Stimulated activated naive CD8-positive, alpha-beta T cell treated with anti-CD3 and anti-CD28 coated beads, Interleukin-15, amount 100 ng/mL, for 72 hours (primary cell): ENCODE measurements at places on chromosomes 7 and 10.

GRCh38 chr10:71082960-71083715 lies 129.2 kb upstream of the UNC5B start:
- no peak for DNase-seq

GRCh38 chr10:30765616-30766015 lies 136.1 kb upstream of the LYZL2 start:
- DNase-seq, result no peak

DNA sequence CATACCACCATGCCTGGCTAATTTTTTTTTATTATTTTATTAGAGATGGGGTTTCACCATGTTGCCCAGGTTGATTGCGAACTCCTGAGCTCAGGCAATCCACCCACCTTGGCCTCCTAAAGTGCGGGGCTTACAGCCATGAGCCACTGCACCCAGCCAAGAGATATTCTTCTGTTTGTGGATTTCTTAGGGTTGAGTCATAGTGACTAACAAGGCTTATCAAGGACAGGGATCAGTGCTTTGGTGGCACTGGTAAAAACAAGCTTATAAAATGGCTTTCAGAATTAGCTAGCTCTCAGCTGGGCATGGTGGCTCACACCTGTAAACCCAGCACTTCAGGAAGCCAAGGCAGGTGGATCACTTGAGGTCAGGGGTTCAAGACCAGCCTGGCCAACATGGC lies 122.4 kb downstream of the ZNF248 start:
- DNase-seq, result no peak

- peak; percentile 56 for DNase-seq
These were observed 1.2 kb downstream of the CYREN start for GRCh38 chr7:135169141-135169963.

GRCh38 chr10:1545524-1545923 lies 191.8 kb downstream of the ADARB2 start:
- no peak for DNase-seq

- no peak for DNase-seq
These were observed 46.3 kb downstream of the PHYHIPL start for GRCh38 chr10:59222788-59223187.

DNA sequence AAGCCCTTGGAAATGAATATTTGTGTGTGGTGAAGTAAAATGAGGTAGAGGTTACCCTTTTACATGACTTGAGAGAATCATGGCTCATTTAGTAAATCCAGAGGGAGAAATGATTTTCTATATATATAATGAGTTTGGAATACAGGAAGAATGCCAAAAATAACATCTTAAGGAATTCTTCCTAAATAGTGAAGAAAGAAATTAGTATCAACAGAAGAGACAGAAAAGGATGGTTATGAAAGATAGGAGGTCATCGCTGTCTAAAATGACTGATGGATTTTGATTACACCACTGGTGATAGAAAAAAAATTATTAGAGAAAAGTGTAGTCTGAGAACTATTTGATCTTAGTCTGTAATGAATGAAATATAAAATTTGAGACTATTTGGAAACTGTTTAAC lies 283.0 kb downstream of the ADK start:
- no peak for DNase-seq

GRCh38 chr10:118534136-118534535 lies 61.3 kb downstream of the PRLHR start:
- DNase-seq, result no peak

DNA sequence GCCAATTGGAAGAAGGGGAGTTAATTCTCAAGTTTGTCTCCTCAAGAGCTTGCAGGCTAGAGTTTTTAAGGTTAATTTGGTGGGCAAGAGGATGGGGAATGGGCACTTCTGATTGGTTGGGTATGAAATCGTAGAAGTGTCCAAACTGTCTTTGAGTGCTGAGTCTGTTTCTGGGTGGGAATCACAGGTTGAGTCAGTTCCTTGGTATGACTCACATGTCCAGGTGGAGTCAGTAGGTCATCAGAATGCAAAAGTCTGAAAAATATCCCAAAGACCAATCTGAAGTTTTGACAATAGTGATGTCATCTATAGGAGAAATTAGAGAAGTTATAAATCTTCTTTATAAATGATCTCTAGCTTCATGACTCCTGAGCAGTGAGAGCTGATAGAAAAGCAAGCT lies 1252.2 kb downstream of the REEP3 start:
- DNase-seq, result no peak

- no peak for DNase-seq
These were observed 38.3 kb downstream of the CAMK1D start for GRCh38 chr10:12387561-12388210.

DNA sequence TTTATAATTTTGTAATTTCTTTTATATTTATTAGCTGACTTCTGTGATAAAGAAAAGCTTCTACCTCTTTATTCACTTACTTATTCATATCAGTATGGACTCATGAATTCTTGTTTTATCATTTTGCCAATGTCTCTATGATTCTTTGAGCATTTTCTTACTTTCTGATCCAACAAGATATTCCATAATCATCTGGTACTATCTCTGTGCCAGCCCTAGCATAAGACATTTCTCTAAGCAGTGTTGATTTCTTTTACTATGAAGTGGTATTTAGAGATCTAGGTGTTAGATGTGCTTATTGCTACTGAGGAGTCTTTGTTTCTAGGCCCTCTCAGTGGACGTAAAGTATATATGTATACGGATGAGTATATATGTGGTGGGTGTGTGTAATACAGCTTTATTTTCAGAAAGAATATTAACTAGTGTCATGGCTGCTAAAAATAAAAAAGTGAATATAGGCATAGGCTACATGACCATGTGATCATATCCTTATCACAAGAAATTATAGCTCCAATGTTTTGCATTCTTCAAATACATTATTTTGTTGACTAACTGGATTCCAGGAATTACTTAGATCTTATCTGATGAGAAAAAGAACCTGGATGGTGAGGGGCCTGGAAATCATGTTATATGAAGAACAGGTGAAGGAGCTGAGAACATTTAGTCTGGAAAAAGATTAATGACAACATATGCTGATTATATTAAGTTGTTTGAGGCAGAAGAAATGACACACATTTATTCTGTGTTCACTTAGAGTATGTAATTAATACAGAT lies 13.1 kb downstream of the PHTF2 start:
- no peak for DNase-seq

- DNase-seq, result no peak
These were observed 61.0 kb downstream of the ARHGAP12 start for GRCh38 chr10:31867646-31868045.

DNA sequence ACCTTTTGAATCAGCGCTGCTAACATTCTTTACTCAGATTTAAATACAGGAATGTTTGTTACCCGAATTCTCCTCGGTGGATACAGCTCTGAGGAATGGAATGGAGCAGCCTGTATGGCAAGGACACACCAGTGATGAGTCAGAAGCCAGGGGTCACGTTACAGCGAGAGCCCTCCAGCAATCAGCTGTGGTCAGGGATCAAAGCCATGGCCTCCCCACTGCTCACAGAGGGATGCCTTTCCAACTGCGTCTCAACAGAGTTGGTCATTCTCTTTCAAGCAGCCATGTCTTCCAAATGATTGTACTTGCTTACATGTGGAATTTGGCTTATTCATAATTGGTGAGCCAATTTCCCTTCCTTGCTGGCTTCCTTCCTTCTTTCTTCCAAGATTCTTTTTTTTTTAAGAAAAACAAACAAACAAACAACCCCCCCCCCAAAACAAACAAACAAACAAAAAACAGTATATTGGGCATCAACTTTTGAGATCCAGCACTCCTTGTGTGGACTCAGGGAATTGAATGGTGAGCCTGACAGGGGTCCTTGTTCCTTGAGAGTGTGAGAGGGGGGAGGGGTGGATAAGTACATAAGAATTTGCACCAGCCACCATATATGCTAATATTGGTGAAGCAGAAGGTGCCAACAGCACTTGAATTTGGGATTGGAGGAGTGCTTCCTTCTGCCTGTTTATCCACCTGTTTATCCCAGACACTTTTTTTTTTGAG lies 100.2 kb downstream of the ATXN7L1 start:
- no peak for DNase-seq

GRCh38 chr10:132974886-132975830 lies 32.8 kb upstream of the CFAP46 start:
- no peak for DNase-seq

DNA sequence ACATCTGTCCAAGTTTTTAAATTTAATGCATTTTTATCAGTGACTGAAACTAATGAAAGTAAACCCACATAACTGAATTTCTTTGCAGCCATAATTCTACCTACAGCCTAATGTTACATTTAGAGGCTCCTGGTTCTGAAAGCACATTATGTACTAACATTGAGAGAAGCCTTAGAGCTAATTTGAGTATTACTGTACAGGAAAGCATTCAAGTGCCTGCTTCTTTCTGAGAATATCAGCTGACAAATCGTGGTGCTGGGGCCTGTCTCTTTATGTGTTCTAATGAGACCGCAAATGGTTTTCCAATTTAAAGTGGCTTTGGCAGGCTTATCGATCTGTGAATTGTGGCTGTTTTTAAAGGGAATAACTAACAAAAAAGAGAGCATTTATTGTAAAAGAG lies 32.3 kb upstream of the DGKB start:
- no peak for DNase-seq

GRCh38 chr7:130363026-130363847 lies 17.1 kb upstream of the CPA1 start:
- no peak for DNase-seq

GRCh38 chr10:28411648-28412047 lies 108.8 kb upstream of the MPP7 start:
- peak; percentile 10 for DNase-seq

DNA sequence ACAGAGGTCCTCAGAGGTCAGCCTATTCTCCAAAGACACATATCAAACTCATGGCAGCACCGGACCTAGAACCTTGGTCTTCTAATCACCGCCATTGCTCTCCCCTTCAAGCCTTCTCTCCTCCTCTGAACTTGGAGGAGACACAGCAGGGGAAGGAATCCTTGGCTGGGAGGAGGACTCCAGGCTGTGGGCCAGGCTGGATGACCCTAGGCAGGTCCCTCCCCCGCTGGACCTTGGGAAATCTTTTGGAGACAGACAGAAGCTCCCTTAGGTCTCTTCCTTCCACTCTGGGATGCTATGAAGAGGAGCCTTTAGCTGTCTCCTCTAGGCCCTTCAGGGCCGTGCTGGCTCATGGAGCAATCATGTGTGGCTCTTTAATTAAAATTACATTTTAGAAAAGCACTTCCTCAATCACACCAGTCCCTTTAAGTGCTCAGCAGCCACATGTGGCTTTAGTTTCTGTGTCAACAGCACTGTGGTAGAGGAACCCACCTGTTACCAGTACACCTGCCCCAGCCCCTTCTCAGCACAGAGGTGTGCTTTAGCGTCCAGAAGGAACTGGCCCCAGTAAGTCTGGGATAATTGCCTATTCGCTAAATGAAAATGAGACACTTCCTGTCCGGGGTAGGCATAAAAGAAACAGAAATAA lies 238.2 kb downstream of the CELF2 start:
- DNase-seq, result no peak

GRCh38 chr10:72336259-72337038 lies 18.3 kb downstream of the DNAJB12 start:
- no peak for DNase-seq

GRCh38 chr7:20190560-20191390 lies 26.4 kb downstream of the MACC1 start:
- no peak for DNase-seq

GRCh38 chr10:131915990-131916766 lies 15.4 kb downstream of the PPP2R2D start:
- no peak for DNase-seq

- no peak for DNase-seq
These were observed 8.1 kb upstream of the POLD2 start for GRCh38 chr7:44131173-44132029.

DNA sequence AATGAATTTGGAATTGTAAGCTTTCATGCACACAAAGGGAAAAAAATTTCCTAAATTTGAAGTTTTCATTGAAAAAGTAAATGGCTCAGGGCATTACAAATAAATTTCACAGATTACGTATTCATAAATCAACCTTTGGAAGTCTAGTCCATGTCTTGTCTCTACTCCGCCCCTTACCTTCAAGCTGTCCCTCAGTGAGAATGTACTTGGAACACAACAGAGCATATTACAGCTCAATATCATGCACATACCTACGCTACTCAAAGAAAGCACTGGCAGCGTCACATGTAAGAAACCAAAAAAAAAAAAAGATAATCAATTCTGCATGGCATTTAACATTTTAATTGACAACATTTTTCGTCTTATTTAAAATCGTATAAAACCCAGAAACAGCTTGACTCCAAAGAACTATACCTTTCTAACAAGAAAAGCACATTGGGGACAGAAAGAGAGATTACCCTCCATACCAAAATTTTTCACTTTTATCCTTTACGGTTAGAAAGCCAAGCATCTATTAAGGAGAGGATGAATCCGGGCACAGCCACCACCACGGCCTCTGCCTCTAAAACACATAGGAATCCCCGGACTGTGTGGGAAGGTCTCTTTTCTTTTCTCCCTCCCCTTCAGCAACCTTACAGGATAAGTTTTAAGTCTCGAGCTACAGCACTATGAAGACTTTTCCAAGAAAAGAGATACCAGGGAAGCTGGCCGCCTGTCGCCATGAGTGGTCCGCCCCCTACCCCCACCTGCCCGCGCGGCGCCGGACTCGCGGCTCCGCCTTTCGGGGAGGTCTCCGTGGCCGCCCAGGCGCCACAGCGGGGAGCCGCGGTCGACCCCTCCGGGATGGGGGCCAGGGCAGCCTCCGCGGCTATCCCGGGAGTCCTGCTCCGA lies 1.1 kb downstream of the JMJD1C start:
- DNase-seq, result no peak

DNA sequence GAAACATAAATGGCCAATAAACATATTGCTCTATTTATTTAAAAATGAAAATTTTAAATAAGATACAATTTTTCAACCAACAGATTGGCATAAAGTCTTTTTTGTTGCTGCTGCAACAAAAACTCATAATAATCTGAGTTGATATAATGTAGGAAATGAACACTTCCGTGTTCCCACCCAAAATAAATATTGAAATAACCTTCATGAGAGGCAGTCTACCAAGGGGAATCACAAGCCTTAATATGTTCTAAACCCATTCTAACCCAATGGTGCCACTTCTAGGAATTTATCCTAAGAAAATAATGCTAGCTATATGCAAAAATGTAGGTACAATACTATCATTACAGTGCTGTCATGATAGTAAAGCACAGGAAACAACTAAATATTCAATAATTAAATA lies 39.1 kb downstream of the SLC25A13 start:
- DNase-seq, result no peak
